ENCODE measurements at places on chromosomes 4 and X. TPM values are rescaled to one million over a fixed set of nuclear protein-coding genes. Genes with fewer than 3 reads are reported as not detected.

Gene ZFP42
- not detected for total RNA-seq

Gene FAM47E
- total RNA-seq: 5.1 TPM

Gene DHRSX
- total RNA-seq: 14.9 TPM

Gene CLNK
- total RNA-seq: not detected

Gene NXT2
- total RNA-seq: 21.8 TPM

Gene PFKFB1
- total RNA-seq: 0.13 TPM

Gene CLIC2
- total RNA-seq: 5.1 TPM

Gene GPC3
- total RNA-seq: not detected

Gene TEX13A
- total RNA-seq: not detected

All from articular chondrocyte of knee joint (primary cell).